Right renal pelvis (tissue), 4 donors: ENCODE measurements at places on chromosomes 3 and 15. TPM values are rescaled to one million over a fixed set of nuclear protein-coding genes. Genes with fewer than 3 reads are reported as not detected.

Gene RTP1
- polyA plus RNA-seq: not detected

- DNase-seq: no peak
Observed at GRCh38 chr3:142168514-142168913, 19.2 kb upstream of the TFDP2 start.

DNA sequence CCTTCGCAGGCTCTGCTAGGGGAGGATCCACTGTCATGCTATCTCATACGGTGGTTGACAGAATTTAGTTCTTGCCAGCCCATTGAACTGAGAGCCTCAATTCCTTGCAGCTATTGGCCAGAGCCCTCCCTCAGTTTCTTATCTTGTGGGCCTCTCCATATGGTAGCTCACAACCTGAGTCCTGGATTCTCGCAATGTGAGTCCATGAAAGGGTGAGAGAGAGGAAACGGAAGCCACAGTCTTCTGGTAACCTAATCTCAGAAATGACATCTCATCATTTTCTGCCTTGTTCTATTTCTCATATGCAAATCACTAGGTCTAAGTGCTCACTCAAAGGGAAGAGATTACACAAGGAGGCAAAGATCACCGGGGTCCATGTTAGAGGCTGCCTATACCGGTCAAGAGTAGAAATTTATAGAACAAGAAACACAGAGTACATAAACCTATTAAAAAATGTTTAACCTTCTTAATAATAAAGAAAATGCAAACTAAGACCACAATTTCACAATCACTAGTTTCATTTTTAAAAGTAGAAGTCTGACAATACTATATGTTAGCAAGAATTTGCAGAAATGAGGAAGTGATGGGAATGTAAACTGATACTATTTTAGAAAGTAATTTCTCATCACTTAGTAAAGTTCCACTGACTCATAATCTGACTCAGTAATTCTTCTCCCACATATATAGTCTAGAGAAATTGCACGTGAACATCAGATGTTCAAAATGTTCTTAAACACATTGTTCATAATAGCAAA is 378.4 kb upstream of the AGTR1 start:
- DNase-seq: no peak

Gene GUCA1C
- polyA plus RNA-seq: 0.26 TPM

DNA sequence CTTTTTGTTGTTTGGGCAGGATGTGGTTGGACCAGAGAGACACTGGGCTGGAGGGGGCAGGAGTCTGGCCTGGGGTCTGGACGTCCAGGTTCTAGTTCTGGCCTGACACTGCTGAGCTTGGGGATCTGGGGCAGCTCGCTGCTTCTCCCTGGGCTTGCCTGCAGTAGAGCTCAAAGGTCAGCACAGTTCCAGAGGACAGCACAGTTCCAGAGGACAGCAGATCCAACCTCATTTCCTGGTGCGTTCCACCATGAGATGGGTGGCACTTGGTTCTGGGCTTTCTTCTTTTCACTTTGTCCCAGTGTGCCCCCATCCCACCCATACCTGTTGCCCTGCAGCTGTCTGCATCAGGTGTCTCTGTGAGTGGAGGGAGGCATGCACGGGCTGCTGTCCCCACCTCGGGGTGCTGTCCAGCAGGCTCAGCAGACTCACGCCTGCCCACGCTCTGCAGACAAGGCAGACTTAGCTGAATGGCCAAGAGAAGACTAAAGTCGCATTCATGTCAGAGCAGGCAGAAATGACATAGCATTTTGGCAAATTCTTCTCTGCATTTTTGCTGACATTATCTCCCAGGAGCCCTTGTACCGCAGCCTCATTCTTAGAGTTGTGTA is 16.7 kb downstream of the CACNA2D3 start:
- DNase-seq: no peak

DNA sequence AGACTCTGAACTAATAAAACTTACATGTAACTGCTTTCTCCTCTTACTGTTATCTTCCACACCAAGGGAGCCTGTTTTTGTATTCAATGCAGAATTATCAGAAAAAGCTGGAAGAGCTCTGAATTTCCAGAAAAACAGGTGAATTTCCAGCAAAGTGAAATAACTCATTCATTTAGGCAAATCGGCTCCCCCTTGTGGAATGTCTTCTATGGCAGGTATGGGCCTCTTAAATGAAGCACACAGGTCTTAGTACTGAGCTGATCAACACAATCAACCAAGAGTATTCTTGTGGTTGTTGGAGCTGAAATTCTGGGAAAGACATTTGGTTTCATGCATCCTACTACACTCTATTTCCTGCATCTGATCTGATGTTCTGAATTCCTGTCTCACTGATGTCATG is 31.0 kb upstream of the PTPRG start:
- no peak for DNase-seq

GRCh38 chr3:126435456-126436315 is 40.0 kb downstream of the ZXDC start:
- no peak for DNase-seq

- no peak for DNase-seq
Observed at GRCh38 chr3:59573911-59574310, 524.1 kb upstream of the CFAP20DC start.

- DNase-seq: no peak
Observed at GRCh38 chr3:179613807-179614206, 9.2 kb downstream of the NDUFB5 start.

Gene TGM4
- polyA plus RNA-seq: not detected

DNA sequence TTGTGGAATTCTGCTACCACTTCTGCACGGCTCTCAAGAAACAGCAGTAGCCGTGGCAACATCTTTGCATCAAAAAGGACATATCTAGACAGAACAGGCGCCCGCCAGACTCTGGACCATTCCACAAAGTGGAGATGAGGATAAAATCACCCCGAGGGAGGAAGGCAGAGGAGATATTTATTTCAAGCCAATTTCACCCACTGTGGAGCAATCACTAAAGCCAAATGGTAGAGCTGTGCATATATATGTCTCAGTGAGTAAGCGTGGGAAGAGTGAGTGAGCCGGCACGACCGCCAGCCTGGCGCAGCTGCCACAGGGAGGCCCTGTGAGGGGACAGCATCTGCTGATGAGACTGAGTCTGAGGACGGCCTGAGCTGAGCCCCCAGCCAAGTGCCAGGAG is 111.3 kb downstream of the MEGF11 start:
- no peak for DNase-seq

GRCh38 chr3:159486580-159486979 is 502.1 kb upstream of the IL12A start:
- no peak for DNase-seq

Gene CCR3
- polyA plus RNA-seq: not detected

Gene CLCN2
- 10.2 TPM for polyA plus RNA-seq

Gene A4GNT
- polyA plus RNA-seq: 0.78 TPM

- DNase-seq: no peak
Observed at GRCh38 chr3:2148561-2149340, 50.1 kb downstream of the CNTN4 start.

- no peak for DNase-seq
Observed at GRCh38 chr15:89167267-89168176, 53.9 kb downstream of the RLBP1 start.

DNA sequence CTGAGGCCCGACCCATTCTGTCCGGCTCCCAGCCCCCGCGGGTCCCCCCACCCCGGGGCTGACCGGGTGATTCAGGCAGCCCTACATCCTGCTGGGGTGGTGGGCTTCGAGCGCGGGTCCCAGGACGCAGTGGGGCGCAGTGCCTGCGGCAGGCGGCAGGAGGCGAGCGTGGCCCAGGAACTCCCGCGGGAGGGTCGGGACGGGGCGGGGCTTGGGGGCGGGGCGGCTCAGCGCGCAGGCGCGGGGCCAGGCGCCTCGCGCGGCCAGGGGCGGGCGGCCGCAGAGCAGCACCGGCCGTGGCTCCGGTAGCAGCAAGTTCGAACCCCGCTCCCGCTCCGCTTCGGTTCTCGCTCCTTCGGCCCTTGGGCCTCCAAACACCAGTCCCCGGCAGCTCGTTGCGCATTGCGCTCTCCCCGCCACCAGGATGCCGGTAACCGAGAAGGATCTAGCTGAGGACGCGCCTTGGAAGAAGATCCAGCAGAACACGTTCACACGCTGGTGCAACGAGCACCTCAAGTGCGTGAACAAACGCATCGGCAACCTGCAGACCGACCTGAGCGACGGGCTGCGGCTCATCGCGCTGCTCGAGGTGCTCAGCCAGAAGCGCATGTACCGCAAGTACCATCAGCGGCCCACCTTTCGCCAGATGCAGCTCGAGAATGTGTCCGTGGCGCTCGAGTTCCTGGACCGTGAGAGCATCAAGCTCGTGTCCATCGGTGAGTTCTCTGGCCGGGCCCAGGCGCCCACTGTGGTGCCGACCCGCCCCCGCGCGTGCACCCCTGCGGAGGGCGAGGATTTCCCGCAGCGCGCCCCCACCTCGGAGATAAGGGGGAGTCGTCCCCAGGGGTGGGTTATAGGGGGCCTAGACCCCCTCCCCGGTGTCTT is at the start of gene FLNB:
TSS of gene FLNB (plus strand) at position 282 of the 885 bp plus-strand sequence. CDS start at position 425, 143 bp downstream.
- no peak for DNase-seq

DNA sequence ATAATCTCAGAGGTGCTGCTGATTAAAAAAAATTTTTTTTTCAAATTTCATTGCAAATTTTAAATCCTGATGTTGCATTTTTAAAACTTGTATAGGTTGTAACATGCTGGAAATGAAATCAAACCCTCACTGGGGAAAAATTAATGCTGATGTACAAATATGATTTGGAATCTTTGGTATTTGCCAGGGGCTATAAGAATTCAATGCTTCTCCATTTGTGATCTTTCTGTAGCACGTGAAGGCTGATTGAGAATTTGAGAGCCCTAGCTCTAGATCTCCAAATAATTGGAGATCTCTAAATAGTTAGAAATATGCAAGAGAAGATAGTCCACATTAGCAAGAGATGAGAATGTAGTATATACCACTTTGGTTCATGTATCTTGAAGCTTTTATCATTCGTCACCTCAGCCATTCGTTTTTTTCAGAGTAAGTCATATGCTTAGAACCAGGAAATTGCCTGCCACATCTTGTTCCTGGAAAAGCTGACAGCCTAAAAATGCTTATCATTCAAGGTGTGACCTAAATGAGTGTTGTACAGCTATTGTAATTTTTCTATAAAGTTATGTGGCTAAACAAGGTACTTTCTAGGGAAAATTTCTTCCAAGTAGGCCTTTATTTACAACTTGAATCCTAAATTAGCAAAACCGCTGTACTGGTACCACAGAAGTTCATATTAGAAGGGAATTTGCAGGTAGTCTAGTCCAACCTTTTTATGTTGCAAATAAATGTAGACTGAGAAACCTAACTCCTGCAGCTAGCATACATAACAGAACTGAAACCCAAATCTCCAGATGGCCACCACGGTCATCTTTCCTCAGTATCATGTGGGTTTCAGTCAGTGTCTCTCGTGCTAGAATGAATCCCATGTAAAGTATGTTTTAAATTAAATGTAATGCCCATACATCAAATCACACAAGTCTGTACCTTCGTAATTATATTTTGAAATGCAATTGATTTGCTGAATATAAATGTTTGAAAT is 48.5 kb downstream of the FNDC3B start:
- DNase-seq: no peak

Gene PLD1
- polyA plus RNA-seq: 10.8 TPM

GRCh38 chr3:43870120-43870519 is 179.4 kb downstream of the ABHD5 start:
- no peak for DNase-seq

DNA sequence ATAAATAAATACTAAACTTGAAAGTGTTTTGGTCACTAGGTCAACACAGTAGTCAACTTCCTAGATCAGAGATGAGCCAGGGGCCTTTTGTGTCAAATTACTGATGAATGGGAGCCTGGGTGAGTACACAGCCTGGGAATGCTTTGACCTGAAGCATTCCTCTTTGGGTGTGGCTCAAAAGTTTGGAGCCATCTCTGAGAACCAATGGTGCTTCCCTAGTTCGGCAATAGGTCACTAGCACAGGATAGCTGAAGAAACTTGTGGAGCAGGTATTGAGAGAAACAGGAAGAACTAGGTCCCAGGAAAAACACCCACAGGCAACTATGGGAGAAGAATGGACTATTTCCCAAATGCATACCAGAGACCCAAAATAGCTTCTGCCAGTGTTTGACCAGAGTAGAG is 56.6 kb upstream of the PLXND1 start:
- DNase-seq: no peak

Gene SLC28A1
- 5.8 TPM for polyA plus RNA-seq

DNA sequence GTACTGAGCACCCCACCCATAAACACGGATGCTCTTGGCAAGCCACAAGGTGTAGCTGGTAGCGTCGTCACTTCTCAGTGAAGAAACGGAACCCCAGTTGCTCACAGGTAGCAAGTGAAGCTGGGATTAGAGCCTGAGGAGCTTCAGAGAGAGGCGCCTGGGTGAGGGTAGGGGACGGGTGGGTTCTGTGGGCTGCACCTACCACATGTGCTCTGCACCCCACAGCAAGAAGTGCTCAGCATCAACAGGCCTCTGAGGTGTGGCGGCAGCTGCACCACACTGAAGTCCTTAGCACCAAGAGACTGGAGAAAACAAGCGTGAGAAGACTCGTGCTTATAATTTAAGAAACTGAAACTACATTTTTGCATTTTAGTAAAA is 9.8 kb downstream of the MAP6D1 start:
- DNase-seq: no peak

GRCh38 chr15:66911131-66911700 is 154.2 kb upstream of the SMAD3 start:
- DNase-seq: no peak

DNA sequence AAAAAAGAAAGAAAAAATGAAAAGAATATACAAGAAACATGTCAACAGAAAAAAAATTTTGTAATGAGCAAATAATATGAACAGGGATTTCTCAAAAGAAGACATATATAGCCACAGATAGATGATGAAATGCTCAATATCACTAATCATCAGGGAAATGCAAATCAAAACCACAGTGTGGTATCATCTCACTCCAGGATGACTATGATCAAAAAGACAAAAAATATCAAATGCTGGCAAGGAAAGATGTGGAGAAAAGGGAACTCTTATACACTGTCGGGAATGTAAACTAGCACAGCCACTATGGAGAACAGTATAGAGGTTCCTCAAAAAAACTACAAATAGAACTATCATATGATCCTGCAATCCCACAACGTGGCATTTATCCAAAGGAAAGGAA is 94.1 kb downstream of the C3orf70 start:
- DNase-seq: no peak

GRCh38 chr15:31974154-31974794 is 56.0 kb upstream of the CHRNA7 start:
- no peak for DNase-seq

Gene CAMP
- 1.3 TPM for polyA plus RNA-seq

Gene TM6SF1
- 1.7 TPM for polyA plus RNA-seq
